ENCODE measurements at places on chromosomes 6 and 20.

GRCh38 chr6:18506382-18507017 lies 119.3 kb downstream of the RNF144B start:
- no peak for DNase-seq

DNA sequence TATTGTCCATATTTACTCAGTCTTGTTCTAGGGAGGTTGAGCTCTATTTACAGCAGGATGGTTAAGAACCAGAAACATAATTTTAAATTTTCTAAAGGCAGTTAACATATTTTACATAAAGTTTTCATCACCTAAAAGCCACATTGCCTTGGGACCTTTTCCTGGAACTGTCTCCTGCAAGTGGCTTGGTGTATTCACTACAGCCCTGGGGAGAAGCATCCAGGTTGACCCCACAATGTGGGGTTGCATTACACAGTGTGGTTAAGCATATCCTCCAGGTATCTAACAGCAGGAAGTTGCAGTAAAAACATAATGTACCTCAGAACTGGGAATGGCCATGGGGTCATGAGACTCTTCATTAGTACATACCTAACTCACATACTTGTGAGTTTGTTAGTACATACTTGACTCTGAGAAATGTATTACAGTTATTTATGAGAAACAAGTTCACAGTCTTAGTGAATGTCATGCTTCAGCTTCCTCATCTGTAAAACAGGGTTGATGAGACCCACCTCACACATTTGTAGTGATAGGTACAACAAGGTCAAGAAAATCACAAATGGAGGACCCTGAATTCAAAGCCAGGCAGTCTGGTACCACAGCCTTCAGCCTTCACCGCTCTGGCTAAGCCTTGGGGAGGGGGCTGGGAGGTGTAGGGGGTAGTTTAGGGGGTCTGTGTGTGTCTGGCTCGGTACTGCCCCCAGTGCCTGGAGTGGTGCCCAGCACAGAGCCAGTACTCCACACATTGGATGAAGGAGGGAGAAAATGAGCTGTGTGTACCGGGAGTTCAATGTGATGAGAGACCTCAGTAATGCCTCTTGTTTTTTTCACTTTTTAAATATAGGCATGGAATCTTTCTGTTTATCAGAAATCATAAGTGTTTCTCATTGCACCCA lies 52.9 kb downstream of the KAT14 start:
- DNase-seq = no peak

DNA sequence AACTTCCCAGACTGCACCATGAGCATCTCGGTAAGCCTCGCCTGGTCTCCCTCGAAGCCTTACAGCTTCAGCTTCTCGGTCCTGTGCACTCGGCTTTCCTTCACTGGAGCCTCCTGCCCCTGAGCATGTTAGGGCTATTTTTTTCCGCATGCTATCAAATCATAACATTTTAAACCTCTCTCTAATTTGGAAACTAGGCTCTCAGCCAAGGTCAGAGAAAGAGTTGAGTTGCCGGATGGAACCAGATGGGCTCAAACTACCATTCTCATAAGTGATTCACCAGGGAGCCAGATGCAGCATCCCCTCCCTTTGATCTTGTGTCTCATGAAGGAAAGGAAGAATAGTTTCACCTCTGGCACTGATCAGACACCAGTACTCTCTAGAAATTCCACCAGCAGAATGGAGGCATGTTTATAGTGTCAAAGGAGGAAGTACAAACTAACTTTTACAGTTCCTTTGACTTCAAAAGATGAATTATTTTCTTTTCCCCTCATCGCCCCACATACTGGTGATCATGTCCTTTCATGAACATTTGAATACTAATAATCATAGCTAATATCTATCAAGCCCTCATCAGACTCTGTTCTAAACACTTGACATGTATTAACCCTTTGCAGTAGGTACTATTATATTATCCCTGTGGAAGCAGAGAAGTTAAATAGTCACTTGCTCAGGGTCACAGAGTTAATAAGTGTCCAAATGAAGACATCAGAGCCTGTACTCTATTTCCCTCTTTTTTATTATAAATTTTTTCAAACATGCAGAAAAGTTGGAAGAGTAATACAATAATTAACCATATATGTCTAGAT lies 46.7 kb downstream of the MAP1LC3A start:
- DNase-seq = no peak

GRCh38 chr6:69089539-69089938 lies 454.5 kb downstream of the ADGRB3 start:
- no peak for DNase-seq

DNA sequence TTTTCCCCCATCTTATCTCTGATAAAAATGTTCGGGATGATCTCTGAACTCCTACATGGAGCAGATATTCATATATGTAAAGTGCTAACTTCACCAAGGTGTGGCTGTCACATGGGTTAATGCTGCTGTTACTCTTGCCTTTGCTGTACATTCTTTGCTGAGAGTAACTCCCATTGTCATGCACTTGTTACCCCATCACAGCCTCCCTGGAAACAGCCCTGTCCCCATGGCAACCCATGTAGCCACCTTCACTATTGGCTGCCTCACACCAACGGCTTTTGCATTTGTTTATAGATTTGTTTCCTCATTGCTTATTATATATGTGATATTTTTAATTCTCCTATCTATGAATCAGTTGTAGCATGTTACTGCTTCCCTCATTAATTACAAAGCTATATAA lies 17.3 kb upstream of the IBTK start:
- DNase-seq = no peak

- DNase-seq = no peak
Measured at GRCh38 chr20:51460163-51460562, 82.4 kb downstream of the NFATC2 start.

Data from germinal center (tissue), 1 donor.